Occipital lobe (tissue), 3 donors: ENCODE measurements at places on chromosomes 6 and 20. TPM values are rescaled to one million over a fixed set of nuclear protein-coding genes. Genes with fewer than 3 reads are reported as not detected.

The SIM1 gene
- total RNA-seq = not detected

The TULP4 gene
- 1,454 TPM for total RNA-seq

The GPX5 gene
- not detected for total RNA-seq

The ARMC12 gene
- total RNA-seq = 0.47 TPM

The DPPA5 gene
- total RNA-seq = not detected

The ARMH2 gene
- not detected for total RNA-seq

The FAM209B gene
- not detected for total RNA-seq

The DYNLT2 gene
- 2.8 TPM for total RNA-seq

The DCBLD1 gene
- total RNA-seq = 15.3 TPM

The CYP21A2 gene
- not detected for total RNA-seq

The PRKN gene
- 5.9 TPM for total RNA-seq

DNA sequence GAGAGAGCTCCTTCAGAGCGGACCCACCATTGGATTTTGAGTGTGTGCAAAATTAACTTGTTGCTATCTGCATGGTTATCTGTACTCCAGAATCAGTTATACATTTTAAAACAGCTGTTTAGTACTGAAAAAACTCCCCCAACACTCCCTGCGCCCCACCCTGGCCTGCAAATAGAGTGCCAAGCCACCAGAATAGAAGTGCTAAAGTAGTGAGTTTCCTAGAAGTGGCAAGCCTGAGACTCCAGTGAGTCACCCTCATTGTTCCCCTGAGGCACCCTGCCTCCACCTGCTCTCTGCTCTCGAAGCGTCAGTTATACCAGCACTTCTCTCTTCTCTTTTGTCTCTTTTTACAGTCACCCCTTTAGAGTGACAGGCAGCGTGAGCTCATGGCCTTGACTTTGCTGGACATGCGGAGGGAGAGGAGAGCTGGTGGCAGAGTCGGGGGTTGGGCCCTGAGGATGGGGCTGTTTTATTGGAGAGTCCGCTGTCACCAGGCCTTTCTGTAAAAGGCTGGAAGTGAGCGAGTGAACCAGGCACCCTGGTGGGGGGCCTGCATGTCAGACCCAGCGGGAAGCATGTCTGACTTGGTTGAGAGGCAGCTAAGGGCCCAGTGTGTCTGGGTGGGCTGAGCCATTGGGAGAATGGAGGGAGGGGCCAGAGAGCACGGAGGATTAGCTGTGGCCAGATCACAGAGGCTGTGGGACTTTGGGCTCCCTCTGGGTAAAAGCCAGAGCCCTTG is 10.4 kb downstream of the IGF2R start:
- DNase-seq = no peak

DNA sequence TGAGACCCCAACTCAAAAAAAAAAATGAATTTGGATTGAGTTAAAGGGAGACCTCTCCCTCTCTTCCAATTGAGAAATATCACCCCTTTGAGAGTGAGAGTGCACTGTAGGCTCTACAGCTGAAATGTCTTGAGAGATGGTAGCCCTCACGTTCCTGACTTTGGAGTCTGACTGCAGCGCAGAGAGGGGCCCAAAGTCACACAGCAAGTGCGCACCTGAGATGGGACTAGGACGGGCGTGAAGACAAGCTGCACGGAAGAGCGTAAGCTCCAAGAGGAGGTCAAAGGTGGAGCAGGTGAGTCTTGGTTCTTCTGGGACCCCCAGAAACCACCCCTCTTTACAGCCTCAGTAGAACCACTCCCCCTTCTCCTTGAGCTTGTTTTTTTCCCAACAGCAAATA is 643 bp downstream of the SLA2 start:
- DNase-seq = no peak

GRCh38 chr20:60057123-60057865 is 99.1 kb downstream of the CDH26 start:
- peak; percentile 50 for DNase-seq

- DNase-seq = no peak
Observed at GRCh38 chr6:97361286-97361685, 78.3 kb upstream of the MMS22L start.

DNA sequence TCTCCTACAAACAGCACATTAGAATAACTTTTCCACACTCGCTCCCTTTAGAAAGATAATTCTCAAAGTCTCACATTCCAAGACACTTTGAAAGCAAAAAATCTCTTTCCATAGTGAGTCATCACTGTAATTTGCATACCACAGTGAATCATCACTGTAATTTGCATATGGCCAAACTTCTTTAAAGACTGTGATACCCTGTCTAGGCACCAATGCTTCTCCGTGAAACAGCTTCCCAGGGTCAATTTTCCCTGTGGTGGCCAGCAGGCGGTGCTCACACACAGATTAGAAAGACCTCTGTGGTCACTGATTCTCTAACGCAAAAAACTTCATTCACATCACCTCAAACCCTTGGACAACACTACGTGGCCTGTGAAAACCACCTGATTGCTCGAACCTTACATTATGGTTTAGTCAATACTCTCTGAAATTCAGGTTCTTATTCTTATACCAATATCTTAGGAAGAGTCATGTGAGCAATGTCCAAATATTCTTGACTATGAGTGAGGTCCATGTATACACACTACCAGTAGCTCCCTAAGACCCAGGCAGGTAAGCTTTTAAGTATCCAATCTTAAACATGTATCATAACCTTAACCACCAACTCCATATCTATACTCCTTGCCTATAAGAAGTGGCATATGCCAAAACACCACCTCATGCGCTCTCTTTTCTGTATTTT is 78.5 kb upstream of the PHACTR1 start:
- peak; percentile 12 for DNase-seq

DNA sequence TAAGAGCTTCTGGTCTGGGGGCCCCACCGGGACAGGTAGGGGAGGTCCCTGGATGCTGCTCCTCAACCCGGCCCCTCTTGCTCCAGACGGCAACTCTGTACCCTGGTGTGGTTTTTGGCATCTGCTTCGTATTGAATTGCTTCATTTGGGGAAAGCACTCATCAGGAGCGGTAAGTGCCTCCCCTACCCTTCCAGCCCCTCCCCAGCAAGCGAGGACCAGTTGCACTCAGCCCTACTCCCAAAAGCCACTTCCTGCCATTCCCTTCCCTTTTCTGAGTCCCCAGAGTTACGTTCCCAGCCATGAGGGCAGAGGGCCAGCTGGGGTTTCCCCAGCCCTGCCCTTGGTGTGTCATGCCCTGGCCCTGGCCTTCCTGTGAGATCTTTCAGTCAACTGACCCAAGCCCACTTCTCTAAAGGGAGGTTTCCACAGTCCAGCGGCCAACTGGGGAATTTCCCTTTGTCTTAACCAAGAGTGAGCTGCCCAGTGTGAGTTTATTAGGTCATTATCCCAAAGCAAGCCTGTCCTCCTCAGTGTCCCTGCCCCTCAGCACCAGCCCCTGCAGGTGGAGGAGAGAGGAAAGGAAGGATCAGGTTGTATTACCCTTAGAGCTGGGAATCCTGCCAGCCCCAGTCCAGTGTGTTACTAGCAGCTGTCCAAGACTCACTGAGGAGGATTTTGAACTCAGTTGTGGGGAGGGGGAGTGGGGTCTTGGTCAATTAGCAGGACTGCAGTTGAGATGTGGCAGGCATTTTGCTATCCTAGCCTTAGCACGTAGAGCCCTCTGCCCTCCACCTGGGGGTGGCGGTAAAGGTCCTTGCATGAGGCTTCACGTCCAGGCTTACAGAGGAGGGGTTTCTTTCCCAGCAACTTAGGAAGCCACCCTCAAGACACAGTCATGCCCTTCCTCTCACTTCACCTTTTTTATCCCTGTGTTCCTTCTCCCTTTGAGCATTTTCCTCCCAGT is 45.8 kb downstream of the TM9SF4 start:
- DNase-seq = peak; percentile 21

GRCh38 chr20:16517946-16518783 is 55.1 kb downstream of the KIF16B start:
- peak; percentile 5 for DNase-seq

GRCh38 chr20:22827916-22828315 is 207.2 kb upstream of the SSTR4 start:
- no peak for DNase-seq

GRCh38 chr6:136079701-136080565 is 170.2 kb downstream of the MTFR2 start:
- no peak for DNase-seq

DNA sequence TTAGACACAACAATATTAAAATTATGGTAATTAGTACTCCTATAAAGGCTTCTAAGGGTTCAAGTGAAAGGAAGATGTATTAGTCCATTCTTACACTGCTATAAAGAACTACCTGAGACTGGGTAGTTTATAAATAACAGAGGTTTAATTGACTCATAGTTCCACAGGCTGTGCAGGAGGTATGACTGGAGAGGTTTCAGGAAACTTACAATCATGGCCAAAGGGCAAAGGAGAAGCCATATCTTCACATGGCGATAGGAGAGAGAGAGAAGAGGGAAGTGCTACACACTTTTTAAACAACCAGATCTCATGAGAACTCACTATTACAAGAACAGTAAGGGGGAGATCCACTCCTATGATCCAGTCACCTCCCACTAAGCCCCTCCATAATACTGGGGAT is 52.9 kb downstream of the TINAG start:
- DNase-seq = no peak

- no peak for DNase-seq
Observed at GRCh38 chr6:4084444-4085331, 5.8 kb upstream of the FAM217A start.

GRCh38 chr20:37662308-37662707 is 31.5 kb upstream of the CTNNBL1 start:
- DNase-seq = no peak

GRCh38 chr6:50966986-50967385 is 148.3 kb downstream of the TFAP2B start:
- no peak for DNase-seq

DNA sequence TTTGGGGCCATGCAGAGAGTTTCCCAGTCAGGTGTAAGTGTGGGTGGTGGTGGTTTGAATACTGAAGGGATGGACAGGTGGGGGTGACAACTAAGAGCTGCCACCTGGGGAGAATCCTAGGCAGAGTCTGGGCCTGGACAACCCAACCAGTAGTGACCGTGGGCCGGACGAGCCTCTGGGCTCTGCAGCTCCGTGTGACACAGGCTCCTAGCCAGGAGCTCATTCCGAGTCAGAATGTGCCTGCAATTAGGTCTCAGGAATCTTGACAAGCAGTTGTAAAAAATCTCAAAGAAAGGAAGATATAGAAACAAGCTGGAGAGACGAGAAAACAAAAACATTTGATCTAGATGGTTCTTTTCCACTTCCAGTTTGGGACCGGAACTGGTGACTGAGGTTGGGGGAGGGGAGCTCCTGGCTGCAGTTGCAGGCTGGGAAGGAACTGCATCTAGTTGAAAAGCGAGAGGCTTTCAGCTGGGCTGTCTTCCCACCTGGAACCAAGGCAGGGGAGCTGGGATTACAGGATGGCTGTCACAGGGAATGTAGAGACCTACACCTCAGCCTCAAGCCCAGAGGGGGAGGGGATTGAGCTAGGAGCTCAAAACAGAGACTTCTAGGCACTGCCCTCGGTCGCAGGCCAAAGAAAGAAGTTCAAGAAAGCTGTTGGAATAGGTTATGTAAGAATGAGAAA is 156.9 kb downstream of the PAX1 start:
- no peak for DNase-seq

DNA sequence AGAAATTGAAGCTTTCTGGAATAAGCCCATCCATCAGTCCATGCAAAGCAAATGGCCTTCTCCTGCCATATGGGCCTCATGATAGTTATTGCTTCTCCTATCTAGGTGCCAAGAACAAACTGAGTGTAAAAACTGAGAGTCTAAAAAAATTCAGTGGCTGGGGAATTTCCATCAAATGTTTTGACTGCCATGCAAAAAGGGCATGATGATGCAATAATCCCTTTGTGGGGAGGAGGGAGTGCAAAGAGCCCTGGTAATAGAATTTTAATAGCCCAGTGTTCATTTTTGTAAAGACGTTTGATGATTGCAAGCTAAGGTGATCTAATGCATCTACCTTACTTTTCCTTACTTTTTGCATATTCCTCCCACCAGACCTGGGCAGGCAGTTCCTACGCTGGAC is 683.7 kb downstream of the EPM2A start:
- no peak for DNase-seq

DNA sequence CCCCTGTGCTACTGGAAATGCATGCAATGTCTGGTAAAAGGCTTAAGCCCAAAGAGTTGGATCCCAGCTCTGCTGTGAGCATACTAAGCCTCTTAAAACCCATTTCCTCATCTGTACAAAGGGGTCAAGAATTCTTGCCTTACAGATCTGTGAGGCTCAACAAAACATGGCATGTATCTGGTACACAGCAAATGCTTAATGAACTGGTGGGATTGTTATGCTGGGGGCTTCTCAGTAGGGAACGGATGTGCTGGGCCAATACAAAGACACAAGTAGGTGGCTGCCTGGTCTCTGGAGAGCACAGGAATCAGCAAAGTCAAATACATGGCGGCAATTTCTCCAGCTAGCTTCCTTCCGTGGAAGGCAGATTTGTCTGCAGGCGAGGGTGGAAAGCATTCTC is 62.3 kb downstream of the LAMP5 start:
- no peak for DNase-seq

DNA sequence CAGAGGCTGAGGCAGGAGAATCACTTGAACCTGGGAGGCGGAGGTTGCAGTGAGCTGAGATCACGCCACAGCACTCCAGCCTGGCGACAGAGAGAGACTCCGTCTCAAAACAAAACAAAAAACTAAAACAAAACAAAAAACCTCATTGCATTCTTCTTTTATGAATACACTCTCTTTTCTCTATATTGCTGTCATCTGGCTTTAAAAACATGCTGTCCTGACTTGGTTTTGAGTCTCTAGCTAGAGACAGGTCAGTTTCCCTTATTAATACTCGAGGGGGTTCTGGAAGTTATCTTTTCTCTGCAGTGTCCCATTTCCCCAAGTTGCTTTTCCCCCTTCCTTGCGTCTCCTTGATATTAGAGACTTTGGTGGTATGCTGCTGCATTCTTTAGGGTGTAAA is 50.9 kb downstream of the RIOK1 start:
- DNase-seq = no peak

- DNase-seq = no peak
Observed at GRCh38 chr6:107344383-107344782, 115.0 kb downstream of the PDSS2 start.

DNA sequence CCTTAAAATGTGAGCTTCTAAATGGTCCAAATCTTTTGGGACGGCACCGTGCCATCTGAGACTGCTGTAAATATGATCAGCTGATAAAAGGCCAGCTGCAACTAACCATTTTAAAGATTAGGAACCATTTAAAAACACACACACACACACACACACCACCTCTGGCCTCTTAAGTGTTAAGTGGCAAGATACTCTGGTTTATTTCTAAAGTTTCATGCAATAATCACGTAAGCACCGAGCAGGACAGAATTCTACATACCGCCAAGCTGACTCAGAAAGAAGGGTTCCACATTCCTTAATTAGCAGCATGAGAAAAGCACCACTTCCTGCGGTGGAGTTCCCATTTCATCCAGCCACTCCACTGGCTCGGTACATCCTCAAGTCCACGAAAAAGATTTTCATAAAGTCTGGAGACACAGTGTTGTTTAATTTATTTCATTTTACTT is 17.8 kb upstream of the ZNF217 start:
- DNase-seq = no peak
